ENCODE measurements at places on chromosomes 6 and 20.

- no peak for DNase-seq
These were observed 274.1 kb upstream of the FLRT3 start for GRCh38 chr20:14611479-14611878.

DNA sequence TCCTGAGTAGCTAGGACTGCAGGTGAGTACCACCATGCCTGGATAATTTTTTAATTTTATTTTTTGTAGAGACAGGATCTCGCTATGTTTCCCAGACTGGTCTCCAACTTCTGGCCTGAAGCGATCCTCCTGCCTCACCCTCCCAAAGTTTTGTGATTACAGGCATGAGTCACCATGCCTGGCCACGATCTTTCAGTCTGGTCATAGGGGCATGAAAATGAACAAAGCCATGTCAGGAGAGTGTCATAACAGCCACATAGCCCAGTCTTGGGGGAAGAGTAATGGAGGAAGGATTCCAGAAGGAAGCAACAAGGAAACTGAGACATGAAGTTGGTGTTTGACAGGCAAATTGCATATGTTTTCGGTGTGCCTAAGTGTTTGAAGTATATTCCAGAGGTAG is 17.0 kb upstream of the SNX3 start:
- no peak for DNase-seq

DNA sequence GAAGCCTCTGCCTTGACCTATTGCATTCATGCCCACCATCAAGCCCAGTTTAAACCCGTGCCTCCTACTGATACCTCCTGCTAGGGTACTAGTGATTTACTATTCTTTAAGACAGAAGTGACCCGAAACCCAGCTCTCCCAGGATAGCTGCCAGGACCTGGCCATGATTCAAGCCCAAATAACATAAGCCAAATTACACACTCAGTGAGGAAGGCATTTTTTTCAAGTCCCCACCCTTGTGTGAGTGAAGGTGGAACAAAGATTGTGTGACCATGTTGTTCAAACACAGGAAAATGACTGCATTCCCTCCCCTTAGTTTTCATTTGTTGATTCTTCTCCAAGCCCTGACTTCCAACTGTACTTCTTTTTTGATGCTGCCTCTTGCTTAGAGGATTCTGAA is 3.7 kb upstream of the KAT14 start:
- DNase-seq: no peak

- DNase-seq: no peak
These were observed 295.7 kb downstream of the CDC5L start for GRCh38 chr6:44682987-44683779.

Measured in CD4-positive, alpha-beta T cell treated with Interleukin-6 for 4 hours (primary cell).